ENCODE measurements at places on chromosomes 1 and 21.

DNA sequence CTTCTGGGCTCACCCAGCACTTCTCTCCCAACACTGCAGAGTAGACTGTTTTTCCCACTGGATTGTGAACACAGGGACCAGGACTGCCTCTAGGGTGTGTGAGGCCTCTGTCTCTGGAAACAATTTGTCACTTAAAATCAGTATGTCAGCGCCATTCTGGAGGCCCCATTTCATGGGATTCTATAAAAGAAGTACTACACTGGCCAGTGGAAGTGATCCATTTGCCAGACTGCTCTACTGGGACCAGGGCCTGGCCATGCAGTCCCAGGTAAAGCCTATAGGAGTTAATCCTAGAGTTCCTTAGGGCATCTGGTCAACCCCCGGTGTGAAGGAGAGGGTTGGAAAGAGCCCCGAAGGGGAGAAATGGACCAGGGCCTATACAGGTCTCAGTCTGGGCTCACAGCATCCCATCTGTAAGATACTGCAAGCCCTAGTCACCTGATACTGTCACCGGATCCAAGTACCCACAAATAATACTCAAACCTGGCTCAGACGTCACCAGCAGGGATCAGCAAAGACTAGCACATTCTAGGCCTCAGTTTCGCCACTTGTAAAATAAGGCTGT, 245.0 kb downstream of the FOXD2 start:
- DNase-seq, result no peak

DNA sequence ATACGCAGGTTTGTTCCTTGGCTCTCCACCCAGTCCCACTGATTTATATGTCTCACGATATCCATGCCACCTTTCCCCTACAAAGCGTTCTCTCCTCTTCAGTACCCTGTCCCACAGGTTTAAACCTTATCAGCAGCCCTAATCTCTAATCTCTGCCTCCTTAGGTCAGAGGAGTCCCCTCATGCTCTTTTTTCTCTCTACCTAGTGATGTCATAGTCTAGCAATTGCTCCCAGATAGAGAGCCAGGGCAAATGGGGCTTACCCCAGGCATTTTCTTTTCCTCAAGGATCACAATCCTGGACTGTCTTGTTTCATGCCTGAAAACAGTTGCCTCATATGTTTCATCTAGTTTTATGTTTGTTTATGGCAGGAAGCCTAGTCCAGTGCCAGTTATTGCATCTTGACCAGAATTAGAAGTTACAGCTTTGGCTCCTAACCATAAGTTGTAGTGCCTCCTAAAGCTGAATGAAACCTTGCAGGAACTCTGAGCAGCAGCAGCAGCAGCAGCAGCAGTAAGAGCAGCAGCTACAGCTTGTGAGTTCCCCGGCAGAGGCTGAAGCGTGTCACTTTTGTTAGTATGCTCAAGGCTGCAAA, 26.7 kb upstream of the TP53BP2 start:
- DNase-seq, result no peak

GRCh38 chr1:160371756-160372155, 4.9 kb downstream of the NHLH1 start:
- DNase-seq, result no peak

GRCh38 chr1:164263540-164263939, 295.4 kb upstream of the PBX1 start:
- DNase-seq, result no peak

DNA sequence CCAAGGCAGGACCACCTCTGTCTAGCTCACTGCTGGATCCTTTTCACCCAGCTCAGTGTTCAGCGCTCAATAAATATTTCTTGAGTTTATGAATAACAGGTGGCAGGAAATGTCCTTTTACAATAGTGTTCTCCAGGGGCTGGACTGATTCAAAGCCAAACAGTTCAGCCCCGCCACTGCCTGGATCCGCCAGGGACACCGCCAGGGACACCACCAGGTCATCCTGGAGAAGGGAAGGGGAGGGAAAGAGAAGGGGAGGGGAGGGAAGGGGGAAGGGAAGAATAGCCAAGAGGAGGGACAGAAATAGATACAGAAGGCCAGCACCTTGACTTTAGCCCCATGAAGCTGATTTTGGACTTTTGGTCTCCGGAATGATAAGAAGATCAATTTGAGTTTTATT, 255.6 kb downstream of the GRIK3 start:
- no peak for DNase-seq

DNA sequence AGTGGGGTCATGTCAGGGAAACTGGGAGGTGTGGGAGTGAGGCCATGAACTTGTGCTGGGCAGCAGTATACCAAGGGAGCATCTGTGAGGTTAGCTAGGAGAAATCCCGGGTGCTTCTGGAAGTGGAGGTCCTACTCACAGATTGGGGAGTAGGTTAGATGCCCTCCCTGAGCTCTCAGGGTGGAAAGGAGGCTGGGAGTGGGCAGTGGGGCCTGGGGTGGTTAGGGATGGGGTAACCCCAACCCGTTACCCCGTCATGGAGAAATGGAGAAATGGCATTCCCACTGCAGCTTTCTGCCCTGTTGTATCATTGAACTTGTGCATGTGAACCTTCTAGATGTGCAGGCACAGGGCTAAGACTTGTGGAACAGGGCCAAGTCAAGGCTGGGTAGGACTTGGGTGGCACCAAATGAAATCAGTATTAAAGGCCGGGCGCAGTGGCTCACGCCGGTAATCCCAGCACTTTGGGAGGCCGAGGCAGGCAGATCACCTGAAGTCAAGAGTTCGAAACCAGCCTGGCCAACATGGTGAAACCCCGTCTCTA, 27.2 kb downstream of the EXOC8 start:
- DNase-seq, result no peak

DNA sequence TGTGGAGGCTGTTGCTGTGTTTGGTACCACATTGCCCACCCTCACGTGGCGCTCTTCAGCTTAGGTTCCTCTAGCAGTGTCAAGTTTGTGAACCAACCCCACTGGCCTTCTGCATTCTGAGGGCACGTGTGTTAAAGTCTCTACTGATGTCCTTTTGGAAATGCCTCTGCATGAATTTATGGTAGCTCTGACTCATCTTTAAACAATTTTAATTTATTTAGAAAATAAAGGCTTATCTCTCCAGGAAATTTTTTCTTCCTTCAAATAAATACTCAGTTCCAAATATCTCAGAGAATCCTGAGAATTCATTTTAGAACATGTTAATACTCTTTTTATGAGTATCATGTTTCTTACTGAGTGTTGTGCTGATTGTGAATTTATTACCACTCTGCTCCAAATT, 5.5 kb downstream of the CD1D start:
- no peak for DNase-seq

- peak; percentile 81 for DNase-seq
Measured at GRCh38 chr21:39315603-39316445, 2.4 kb upstream of the BRWD1 start.

- peak; percentile 44 for DNase-seq
Measured at GRCh38 chr1:10693497-10694273, 102.8 kb downstream of the CASZ1 start.

GRCh38 chr1:226476648-226477319, 68.9 kb upstream of the PARP1 start:
- DNase-seq, result no peak

DNA sequence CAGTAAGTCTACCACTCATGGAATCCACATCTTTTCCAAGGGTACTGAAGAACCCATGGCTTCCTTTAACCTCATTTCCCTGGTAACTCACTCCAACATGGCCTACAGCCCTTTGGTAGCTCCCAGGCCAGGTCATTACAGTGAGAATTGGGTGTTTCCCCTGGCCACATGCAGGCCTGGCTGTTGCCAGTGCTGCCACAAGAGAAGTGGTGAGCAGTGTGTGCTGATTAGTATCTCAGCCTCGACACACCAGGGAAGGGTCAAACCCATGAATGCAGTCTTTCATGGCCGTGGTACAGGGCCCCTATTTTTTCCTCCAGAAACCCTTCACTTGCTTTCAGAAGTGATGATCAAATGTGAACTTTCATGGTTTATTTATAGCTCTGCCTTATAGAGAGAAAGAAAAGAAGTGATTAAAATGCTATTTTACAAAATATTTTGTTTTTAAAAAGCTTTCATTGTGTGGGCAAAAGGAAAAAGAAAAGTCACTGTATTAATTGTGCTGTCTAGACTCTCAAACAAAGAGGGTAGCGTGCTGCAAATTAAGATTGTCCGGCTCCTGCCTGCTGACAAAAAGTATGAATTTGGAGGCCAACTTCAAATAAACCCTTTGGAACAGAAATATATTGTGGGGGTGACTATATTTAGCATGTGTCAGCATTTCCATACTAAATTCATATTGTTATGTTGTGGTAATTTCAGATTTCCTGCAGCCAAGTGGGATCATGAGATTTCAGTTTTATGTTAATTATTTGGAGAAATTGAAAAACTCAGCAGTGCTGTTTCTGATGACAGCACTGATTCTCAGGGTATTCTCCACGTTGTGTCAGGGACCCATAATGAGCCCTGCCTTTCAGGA, 62.0 kb upstream of the HOOK1 start:
- no peak for DNase-seq

DNA sequence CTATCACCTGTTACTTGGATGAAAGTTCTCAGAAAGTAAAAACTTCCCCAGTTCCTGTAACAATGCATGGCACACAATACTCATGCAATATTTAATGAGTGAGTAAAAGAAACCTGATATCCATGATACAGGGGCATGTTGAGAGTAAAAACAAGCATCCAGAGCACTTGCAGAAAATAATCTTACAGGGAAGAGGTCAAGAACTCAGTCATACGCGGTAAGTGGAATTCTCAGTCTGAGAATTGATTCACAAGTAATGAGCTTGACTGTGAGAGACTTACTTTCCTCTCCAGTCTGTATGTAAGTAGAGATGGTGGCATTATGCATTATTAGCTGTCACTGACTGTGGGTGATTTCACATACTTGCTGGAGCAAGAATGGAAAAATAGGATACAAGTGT, 976.9 kb downstream of the BRINP3 start:
- no peak for DNase-seq

DNA sequence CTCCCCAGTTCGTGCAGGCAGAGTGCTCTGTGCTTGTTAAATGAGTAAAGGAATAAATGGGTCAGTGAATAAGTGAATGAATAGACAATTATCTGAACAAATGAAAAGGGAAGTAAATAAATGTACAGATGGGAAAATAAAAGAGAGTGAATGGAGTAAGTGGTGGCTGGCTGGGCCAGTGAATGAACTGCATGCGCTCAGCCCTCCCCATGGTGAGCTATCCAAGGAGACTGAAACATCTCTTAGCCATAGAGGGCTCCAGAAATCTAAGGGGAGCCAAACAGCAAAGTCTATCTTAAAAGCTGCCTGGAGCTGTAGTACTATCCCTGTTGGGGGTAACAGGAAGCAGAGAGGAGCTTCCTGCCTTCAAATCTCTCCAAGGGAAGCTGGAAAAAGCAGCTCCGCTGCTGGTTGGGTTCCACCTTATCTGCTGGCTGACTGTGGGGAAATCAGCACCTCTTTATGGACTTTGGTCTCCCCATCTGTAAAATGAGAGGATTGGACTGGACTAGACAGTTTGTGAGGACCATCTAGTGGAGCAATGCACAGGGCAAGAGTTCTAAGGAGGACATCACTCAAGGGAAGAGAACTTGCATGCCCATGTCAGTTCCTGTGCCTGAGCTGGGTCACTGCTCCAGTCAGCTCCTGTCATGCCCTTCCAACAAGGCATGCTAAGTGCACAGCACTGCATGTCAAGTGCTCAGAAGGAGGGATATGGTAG, 77.9 kb downstream of the TRABD2B start:
- no peak for DNase-seq

GRCh38 chr1:33088119-33088906, 7.4 kb downstream of the AZIN2 start:
- DNase-seq, result no peak

DNA sequence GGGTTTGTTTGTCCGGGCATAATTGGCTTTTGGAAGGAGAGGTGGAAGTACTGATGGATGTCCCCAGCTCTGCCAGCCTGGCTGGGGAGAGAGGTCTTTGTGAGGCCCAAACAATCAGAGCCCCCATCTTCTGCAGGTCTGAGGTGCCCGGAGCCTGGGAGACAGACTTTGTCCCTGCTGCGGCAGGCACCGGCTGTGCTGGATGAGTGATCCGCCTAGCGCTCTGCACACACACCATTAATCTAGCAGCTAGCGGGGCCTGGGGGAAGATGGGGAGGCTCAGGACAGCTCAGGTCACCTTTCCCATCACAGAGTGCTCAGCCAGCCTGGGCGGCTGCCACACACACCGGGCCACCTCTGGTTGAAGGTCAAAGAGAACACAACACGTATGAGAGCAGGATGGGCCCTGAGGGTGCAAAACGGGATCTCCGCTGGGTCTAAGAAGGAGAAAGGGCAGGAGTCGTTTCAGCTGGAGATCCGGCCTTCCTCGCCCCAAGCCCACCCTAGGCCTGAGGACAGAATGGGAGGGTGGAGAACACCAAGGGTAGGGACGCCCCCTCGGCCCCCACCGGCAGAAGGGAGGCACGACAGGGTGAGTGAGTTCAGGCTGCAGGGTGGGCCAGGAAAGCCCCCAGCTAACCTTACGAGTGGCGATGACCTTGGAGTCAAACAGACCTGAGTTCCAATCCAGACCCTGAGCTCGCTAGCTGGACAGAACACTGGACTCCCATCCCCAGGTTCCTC, 341.8 kb downstream of the NPHP4 start:
- DNase-seq, result no peak
